Left renal pelvis (tissue), 4 donors: ENCODE measurements at places on chromosomes 4 and X.

GRCh38 chr4:152138451-152138850, 377.6 kb upstream of the GATB start:
- DNase-seq: no peak

- no peak for DNase-seq
These were observed 356.5 kb downstream of the CBLL2 start for GRCh38 chrX:22629105-22629725.

- no peak for DNase-seq
These were observed 129.6 kb downstream of the IL1RAPL2 start for GRCh38 chrX:104695593-104695992.

GRCh38 chr4:172654457-172654856, 514.2 kb upstream of the GALNT7 start:
- no peak for DNase-seq

DNA sequence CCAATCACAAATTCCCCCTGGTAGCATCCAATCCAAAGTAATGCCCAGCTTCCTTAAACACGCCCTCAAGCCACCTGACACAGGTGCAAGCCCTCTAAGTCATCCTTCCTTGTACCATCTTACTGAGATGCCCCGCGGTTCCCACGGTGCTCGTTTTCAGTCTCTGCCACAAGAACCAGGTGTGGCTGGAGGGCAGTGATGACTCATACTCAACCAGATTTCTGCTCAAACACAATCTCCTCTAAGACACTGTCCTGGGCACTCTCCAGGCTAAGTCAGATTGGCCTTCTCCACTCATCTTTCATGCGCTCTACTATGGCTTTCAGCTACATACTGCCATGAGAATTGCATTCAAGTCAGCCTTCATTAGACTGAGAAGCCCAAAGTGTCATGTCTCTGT, 3.5 kb downstream of the SH3KBP1 start:
- no peak for DNase-seq

- no peak for DNase-seq
These were observed 58.3 kb downstream of the PDHA2 start for GRCh38 chr4:95898226-95898625.

DNA sequence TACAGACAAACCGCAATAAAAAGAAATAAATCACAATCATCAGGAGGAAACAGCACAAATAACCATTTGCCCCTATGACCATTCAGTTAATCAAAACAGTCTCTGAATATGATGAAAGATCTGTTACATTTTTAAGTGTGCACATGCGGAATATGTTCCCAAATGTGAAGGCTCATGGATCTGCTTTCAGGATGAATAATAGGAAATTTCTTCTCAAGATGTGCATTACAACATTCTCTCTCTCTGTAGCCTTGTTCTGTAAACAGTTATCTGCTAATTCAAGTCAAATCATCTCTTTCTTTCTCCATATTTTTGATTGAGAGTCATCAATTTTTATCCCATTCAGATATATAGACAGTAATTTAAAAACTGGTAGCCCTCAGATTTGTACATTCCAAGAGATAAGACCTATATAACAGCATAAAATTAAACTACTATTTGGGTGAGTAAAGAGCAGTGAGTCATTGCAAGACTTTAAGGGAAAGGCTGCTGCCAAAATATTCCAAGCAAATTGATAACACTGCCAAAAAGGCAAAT, 433.9 kb upstream of the ATOH1 start:
- DNase-seq: no peak

- DNase-seq: no peak
These were observed 56.9 kb upstream of the GPRIN3 start for GRCh38 chr4:89364541-89364940.

DNA sequence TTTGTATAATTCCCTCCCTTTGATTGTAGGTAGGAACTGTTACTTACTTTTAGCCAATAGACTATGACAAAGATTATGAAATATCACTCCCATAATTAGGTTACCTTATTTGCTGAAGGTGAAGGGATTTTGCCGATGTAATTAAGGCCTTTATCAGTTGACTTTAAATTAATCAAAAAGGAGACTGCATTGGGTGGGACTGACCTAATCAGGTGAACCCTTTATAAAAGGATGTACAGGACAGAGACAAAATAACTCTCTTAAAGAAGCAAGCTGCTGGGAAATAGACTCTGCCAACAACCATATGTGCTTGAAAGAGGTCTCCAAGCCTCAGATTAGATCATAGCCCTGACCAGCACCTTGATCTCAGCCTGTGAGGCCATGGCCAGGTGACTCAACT, 167.6 kb downstream of the SOX3 start:
- no peak for DNase-seq

DNA sequence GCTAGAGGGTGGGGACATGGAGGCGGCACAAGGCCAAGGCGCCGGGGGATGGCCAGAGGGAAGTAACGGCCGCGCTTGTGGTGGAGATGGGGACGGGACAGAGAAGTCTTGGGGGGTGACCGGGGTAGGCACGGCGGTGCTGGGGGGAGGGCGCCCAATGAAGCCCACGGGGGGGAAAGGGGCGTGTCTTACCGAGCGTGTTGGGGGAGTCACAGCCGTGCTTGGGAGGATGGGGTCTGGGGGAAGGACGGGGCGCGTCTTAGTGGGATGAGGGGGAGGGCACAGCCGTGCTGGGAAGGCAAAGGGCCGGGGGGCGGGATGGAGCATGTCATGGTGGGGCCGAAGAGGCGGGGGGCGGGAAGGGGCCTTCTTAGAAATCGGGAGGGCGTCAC, 952 bp downstream of the ARSD start:
- peak; percentile 29 for DNase-seq

GRCh38 chr4:1798580-1799386, 5.7 kb downstream of the FGFR3 start:
- no peak for DNase-seq

DNA sequence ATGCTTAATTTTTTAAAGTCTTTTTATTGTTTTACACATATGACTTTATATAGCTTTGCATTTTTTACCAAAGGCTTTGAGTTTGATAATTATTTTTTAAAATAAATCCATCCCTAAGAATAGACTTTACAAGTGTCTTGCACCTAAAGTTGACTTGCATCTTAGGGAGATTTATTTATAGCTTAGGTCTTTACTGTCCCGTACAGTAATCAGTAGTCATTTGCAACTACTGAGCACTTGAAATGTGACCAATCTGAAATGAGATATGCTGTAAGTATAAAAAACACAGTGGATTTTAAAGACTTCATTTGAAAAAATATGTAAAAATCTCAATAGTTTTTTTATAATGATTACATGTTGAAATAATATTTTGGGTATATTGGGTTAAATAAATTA, 19.2 kb downstream of the TBC1D1 start:
- DNase-seq: no peak

GRCh38 chr4:58767598-58767997, 1657.4 kb upstream of the IGFBP7 start:
- DNase-seq: no peak

DNA sequence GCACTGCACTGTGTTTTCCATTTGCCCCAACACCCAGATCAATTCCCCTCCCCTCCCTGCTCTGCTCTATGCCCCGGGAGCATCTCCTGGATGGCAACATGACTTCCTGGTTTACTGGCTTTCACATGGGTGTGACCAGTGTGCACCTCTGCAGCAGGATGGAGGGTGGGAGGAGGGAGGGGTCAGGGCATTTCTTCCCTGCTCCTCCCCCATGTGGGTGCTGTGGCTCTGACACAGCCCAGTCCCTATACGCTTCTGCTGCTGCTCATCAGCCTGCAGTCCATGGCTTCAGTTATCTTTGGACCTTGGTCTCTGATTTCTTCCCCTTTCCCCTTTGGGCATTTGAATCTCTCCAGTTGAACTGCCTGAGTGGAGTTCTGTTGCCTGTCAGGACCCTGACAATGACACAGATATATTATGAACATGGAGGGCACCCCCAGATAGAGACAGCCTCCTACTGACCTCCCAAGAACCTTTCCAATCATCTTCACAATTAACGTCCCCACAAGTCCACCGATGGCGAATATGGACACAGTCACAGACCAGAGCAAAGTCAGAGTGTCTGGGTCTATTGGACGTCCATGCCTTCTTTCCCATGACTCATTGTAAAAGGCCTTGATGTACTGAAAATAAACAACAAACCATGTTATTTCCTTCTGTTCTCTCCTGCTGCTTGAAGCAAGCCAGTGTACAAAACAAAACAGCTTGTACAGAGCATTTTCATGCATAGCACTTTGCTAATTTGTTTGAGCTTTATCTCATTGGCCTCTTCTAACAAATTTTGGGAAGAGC, 24.8 kb downstream of the SLC2A9 start:
- DNase-seq: no peak

GRCh38 chrX:27619975-27620374, 29.8 kb downstream of the DCAF8L2 start:
- DNase-seq: no peak

DNA sequence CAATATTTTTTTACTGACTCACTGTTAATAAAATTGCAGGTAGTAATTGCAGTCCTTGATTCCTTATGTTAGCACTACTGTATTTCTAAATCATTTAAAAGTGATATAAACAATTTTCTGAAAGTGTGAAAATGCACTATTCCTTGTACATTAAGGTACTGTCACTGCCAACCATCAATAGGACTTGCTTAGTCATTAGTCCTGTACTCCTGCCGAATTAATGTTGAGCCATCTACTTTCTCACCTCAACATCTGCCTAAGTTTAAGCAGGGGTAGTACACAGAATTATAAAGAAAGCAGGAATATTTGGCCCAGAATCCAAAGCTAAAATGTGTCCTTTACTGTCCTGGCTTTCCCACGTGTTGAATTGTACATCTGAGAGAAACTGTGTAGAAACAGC, 87.0 kb upstream of the TRPC3 start:
- no peak for DNase-seq

GRCh38 chr4:15836362-15836761, 58.2 kb downstream of the CD38 start:
- DNase-seq: no peak

- no peak for DNase-seq
These were observed 1015.7 kb downstream of the FSTL5 start for GRCh38 chr4:161148051-161148450.

- DNase-seq: no peak
These were observed 149.2 kb downstream of the TBL1X start for GRCh38 chrX:9614016-9614415.

DNA sequence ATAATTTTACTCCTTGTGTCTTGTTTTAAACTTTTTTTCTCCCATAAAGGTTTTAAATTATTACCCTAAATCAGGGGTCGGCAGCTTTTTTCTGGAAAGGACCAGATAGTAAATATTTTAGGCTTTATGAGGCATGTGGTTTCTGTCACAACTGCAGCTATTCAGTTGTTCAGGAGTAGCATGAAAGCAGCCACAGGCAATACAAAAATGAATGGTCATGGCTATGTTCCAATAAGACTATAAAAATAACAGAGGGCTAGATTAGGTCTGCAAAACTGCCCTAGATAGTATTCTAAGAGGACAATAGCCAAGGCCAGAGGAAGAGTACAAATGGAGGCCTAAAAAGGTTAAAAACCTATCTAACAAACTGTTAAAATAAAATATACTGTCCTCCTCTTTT, 24.6 kb downstream of the HERC5 start:
- DNase-seq: no peak

DNA sequence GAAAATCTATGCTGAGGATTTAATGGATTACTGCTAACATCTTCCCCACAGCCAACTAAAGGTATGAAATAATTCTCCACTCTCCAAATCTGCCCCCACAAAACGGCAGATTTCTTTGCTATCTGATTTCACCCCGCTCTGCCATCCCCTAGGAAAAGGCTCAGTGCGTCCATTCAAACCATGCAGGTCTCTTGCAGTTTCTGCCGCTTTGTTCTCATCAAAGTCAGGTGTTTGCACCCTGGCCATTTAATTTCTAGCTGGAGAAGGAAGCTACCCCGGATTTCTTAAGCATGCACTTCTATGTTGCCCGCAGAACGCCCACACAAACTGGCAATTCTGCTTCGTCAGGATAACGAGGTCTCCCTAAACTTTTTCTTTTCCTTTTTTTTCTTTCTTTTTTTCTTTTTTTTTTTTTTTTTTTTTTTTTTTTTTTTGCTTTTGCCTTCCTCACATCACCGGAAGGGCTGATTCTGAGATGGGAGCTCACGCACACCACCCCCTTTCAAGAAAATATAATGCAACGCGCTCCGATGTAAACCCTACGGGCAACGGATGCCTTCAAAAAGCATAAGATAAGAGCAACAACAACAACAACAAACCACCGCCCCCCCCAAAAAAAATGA, 3.3 kb downstream of the NLGN4X start:
- DNase-seq: peak; percentile 7

GRCh38 chr4:154707877-154708276, 35.9 kb upstream of the LRAT start:
- no peak for DNase-seq

- no peak for DNase-seq
These were observed 43.9 kb upstream of the PDGFRA start for GRCh38 chr4:54185044-54185780.

- DNase-seq: no peak
These were observed 78.3 kb upstream of the EGFL6 start for GRCh38 chrX:13491061-13491460.

- DNase-seq: no peak
These were observed 801.2 kb downstream of the C4orf33 start for GRCh38 chr4:129897111-129897510.

GRCh38 chr4:29726938-29727337, 993.2 kb upstream of the PCDH7 start:
- no peak for DNase-seq
